ENCODE measurements at places on chromosomes 3 and 15.

GRCh38 chr3:138187296-138188012 is at the start of gene ARMC8:
Gene ARMC8 (plus strand): TSS chr3:138187301. CDS start chr3:138187555, 254 bp downstream.
- DNase-seq = peak; percentile 72

DNA sequence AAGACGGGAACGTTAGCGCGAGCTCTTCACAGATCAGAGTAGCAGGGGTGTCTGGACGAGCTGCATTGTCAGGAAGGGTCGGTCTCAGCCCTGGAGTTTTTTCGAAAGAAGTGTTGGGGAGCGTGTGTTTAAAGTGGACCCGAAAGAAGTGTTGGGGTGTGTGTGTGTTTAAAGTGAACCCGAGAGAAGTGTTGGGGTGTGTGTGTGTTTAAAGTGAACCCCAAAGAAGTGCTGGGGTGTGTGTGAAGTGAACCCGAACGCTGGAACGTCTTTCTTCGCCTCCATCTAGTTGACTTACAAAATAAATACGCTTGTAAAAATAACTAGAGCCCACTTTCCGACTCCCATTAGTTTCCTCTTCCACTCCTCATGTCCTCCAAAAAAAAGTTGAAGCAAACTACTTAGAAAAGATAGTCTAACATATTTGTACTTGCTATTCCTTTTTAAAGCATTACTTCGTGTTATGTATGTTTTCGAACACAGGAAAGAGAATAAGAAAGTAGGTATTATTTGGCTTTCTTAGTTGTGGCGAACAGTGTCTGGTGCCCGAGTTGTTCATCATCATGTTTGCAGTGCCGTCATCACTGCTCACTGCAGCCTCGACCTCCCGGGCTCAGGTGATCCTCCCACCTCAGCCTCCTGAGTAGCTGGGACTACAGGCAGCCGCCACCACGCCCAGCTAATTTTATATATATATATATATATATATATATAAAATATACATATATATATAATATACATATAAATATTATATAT is 1.0 kb downstream of the LRCH3 start:
- peak; percentile 52 for DNase-seq

DNA sequence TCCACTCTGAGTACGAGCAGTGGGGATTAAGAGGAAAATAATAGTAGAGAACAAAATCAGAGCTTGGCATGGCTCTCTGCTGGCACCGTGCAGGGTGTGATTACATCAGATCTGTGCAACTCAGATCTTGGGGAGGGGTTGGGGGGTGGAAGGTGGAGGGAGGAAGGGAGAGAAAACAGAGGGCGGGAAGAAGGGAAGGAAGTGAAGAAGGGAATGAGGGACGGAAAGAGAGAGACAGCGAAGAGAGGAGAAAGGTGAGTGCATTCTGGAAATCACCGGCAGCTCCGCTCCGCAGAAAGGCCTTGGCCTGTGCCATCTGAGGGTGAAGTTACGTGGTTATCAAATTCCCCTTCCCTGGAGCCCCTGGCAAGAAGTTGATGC is 31.0 kb upstream of the ADAMTS17 start:
- DNase-seq = no peak

- DNase-seq = no peak
Observed at GRCh38 chr3:197682713-197683112, 54.0 kb downstream of the RUBCN start.

DNA sequence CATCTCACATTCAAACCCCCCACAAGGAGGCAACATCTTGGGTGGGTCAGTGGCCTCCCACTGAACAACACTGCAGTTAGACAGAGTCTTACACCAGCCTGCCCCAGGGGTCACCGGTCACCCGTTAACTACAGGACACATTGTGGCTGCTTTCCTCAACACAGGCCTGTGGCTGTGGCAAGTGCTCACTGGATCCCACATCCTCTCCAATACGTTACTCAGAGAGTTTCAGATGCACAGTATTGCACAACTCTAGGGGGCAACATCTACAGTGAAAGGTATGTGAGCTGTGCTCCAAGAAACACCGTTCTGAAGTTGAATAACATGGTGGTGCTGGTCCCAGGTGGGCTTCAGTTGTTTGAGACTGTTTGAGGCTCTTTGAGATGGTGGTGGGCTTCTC is 41.0 kb downstream of the CTDSPL start:
- no peak for DNase-seq

DNA sequence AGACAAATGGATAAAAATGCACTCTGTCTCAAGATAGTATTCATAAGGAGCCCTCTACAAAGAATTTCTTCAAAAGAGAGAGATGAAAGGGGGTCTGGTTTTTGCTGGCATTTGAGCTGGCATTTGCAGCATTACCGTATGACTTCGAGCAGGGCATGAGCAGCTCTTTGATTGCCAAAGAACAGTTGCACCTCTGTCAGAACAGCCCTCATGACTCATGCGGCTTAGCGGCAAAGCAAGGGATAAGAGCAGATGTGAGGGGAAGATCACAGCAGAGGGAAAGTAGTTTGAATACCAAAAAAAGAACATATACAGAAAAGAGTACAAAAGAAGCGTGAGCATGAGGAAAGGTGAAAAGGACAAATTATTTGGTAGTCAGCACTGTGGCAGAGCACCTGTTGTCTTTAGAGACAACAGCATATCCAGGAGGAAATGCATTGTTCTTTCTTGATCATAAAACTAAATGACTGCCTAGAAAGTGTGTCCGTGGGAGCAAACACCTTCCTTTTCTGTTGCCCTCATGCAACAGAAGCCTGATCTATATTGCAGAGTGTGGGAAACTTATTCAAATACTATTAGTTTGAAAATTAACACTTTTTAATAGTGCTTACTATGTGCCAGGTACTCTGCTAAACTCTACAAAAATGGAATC is 80.5 kb upstream of the SLC24A5 start:
- DNase-seq = no peak

- no peak for DNase-seq
Observed at GRCh38 chr3:84487296-84487695, 471.5 kb upstream of the CADM2 start.

- DNase-seq = no peak
Observed at GRCh38 chr15:89123181-89123525, 34.9 kb downstream of the ABHD2 start.

DNA sequence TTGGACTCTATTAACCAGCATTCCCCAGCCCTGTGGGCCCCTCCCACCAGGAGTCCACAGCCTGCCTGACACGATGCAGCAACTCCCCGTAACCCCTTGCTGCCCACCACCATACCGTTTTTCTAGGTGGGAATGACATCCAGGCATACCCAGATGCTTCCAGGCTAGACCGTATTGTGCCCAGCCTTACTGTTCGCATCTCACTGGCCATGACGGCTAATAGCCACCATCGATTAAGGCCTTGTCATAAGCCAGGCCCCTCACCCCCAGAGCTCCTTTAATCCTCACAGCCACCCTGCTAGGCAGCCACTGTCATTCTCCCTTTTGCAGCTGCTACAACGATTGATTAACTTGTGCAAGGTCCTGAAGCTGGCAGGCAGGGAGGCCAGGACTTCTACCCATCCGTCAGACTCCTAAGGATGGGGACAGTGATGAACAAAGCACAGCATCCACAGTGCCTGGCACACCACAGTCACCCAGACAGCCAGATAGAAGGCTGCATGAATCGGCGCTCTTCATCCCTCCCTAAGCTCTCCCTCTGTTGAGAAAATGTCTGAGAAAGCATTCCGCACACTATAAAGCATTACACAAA is 60.0 kb upstream of the FLNB start:
- DNase-seq = no peak

Measured in HT-29 (cell line).